ENCODE measurements at places on chromosomes 6 and 20.

- no peak for DNase-seq
These were observed 256.7 kb downstream of the CLIC5 start for GRCh38 chr6:45758787-45759471.

- no peak for DNase-seq
These were observed 362.6 kb downstream of the EPM2A start for GRCh38 chr6:145372671-145373151.

- no peak for DNase-seq
These were observed 29.0 kb upstream of the TMEM244 start for GRCh38 chr6:129890164-129890563.

- DNase-seq = no peak
These were observed 69.6 kb downstream of the AFG1L start for GRCh38 chr6:108364470-108364869.

GRCh38 chr20:1014471-1014870 lies 12.4 kb upstream of the RSPO4 start:
- DNase-seq = no peak

Data from NCI-H446 treated with DMSO at 0.1 percent for 48 hours (cell line).